ENCODE measurements at places on chromosomes 6 and 20. TPM values are rescaled to one million over a fixed set of nuclear protein-coding genes. Genes with fewer than 3 reads are reported as not detected.

Gene FAM184A
- 3.4 TPM for total RNA-seq

Gene SIM1
- not detected for total RNA-seq

Gene HUS1B
- 0.98 TPM for total RNA-seq

Gene MTFR2
- total RNA-seq: 1.2 TPM

Gene CLPSL2
- total RNA-seq: not detected
